ENCODE measurements at places on chromosomes 2 and 18.

DNA sequence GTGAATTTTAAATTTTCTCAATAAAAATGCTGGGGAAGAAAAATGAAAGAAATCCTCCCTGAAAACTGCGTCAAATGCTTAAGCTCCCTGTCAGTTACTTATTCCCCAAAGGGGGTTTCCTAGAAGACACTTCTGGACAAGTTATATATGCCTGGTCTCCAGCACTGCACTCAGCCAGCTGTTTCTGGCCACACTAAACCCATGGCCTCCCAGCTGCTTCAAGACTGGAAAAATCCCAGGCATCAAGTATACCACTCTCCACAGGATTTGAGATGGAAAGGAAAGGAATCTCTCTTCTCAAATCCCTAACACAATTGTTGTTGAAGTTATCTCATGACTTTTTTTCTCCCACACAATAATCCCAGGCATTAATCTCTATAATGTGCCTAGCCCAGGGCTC, 245.7 kb downstream of the NBAS start:
- DNase-seq, result no peak

DNA sequence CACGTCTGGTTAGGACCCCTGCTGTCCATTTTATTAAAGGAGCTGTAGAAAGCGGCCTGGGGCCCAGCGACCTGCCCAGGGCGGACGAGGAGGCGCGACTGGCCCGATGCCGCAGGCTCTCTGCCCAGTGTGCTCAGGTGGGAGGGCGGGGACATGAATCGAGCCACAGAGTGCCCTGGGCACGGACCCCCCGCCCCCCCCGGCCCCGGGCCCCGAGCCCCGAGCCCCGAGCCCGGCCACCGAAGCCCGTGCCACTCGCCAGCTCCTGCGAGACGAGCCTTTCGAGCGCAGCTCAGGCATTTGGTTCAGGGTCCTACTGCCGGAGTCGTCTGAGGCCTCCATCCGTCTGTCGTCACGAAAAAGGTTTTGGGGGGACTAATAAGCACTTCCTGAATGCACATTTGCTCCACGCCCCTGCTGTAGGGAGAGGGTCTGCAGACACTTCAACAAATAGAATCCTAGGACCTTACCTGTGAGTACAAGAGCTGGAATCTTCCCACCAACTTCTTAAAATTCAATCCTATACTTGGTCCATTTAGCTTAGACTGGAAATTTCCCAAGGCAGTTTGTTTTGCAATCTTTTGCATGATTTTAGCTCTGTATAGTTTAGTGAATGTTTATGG, 602 bp upstream of the ADAM17 start:
- no peak for DNase-seq

GRCh38 chr2:85130407-85130806, 2.8 kb upstream of the TCF7L1 start:
- DNase-seq, result no peak

DNA sequence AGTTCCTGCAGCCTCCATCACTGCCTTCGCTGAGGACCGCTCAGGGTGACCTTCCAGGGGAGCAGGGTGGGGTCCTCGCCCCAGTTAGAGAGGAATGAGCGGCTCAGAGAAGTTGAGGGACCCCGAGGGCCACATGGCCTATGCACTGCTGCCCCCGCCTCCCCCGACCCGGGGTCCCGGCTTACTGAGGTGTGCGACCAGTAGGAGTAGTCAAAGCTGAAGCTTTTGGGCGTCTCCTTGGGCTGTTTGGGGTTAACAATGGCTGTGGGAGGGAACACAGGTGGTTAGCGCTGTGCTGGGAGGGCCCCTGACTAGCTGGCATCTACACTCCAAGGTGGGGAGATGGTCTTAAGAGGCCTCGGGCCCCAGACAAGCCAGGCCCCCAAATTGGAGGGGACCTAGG, 31.0 kb downstream of the KIF1A start:
- no peak for DNase-seq

DNA sequence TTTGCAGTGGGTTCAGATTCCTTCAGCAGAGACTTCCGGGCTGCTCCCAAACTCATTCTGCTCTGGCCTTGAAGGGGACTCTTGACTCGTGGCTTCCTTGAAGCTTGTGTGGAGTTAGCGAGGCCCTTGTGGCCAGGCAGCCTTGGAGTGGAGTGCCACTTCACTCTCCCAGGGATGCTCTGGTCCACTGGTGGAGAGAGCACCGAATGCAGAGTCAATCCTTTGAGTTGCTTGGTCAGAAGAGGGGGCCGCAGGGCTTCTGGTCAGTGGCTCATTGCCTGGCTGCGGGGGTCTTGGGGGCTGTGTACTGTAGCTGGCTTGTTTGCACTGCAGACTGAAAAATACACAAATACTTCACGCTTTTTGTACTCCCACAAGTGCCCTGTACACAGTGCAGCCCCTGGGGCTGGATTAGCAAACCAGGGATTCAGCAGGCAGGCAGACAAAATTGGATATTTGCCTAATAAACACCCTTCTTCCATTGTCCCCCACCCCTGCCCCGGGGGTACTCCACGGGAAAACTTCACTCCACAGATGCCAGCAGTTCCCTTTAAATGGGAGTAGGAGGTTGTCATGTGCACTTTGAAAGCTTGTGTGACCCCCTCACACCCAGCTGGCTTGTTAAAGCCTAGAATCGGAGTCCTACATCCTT, 3.2 kb downstream of the GLI2 start:
- DNase-seq, result no peak

- no peak for DNase-seq
Measured at GRCh38 chr2:65021709-65022108, 32.5 kb downstream of the SLC1A4 start.

- no peak for DNase-seq
Measured at GRCh38 chr18:38023871-38024270, 458.3 kb upstream of the CELF4 start.

DNA sequence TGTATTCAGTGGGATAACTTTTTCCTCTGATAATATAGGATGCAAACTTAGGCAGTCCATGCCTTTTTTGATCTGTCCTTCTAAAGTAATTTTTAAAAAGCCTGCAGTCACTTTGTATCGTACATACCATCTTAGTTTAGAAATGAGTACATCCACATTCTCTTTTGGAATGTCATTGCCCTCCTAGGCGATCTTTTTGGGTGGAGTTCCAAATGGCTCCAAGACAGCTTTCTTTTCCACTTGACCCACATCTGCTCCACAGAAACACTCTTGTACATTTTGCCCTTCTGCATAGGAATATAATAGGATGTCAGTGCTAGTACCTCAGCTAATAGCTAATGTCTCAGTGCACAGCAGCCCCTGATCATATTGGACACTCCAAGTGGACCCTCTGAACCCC, 21.8 kb upstream of the HTR2B start:
- DNase-seq, result no peak

- DNase-seq, result no peak
Measured at GRCh38 chr2:101395545-101396315, 8.4 kb upstream of the CREG2 start.

- DNase-seq, result no peak
Measured at GRCh38 chr2:197949224-197949623, 144.8 kb downstream of the PLCL1 start.

- DNase-seq, result no peak
Measured at GRCh38 chr2:102025583-102026267, 34.0 kb downstream of the IL1R2 start.

DNA sequence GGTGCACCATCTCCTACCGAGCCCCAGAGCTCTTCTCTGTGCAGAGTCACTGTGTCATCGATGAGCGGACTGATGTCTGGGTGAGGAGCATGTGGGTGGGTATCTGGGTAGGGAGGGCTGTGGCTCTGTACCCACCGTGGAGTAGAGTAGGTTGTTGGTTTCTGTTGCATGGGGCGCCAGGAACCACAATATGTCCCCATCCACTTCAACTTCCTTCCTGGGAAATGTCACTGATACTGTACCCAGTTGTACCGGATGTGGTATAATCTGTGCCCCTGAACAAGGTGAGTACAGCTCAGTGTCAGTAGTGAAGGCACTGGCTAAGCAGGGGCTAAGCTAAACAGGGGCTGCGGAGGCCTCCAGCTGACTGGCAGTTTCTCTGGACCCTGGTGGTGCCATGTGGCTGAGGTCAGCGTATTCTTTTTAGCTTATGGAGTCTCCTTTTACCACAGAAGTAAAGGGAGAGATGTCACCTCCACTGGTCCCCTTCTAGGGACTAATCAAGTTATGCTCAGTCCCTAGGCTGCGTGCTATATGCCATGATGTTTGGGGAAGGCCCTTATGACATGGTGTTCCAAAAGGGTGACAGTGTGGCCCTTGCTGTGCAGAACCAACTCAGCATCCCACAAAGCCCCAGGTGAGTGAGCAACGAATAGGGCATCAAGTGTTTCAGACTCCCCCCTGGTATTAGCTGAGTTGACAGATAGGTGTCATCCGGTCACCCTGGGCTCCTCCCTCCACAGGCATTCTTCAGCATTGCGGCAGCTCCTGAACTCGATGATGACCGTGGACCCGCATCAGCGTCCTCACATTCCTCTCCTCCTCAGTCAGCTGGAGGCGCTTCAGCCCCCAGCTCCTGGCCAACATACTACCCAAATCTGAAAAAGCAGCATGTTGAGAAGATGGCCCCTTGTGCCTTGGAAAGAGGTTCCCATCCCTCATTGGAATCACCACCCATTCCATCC, 2.7 kb downstream of the STK16 start:
- no peak for DNase-seq

DNA sequence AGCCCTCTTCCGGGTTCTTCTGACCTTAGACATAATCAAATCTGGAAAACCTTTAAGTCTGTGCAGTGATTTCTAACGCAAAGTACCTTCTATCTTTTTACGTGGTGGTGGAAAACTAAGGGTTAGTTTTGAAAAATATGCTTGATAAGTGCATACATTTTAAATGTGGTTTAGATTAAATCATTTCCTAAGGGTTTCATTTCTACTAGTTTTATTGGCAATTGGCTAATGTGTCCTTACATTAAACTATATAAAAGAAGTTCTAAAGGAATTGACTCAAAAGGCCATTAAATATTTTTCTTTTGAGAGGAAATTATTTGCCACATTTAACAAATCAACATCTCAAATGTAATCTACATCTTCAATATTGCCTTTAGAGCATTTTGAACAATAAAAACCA, 268.3 kb upstream of the THUMPD2 start:
- DNase-seq, result no peak

DNA sequence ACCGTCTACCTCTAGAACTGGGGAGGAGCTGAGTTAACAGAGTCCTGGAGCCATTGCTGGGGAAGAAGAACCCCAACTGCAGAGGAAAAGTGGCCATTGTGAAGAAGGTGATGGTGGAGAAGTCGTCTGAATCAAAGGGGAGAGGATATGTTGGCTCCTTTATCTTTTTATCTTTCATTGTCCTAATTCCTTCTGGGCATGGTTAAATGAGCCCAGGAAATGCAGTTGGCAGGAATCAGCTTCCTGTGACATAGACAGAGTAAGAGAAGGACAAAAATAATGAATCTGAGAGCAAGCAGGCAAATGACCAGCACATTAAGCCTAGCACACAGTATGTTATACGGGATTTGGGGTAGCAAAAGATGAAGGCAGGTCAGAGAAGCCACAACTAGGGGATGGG, 16.0 kb upstream of the ACTR3 start:
- DNase-seq, result no peak

- DNase-seq, result no peak
Measured at GRCh38 chr2:128172191-128172590, 81.2 kb downstream of the UGGT1 start.

GRCh38 chr2:202009019-202009481, 24.6 kb upstream of the FZD7 start:
- DNase-seq, result no peak

GRCh38 chr18:2223449-2223848, 347.9 kb downstream of the METTL4 start:
- no peak for DNase-seq

DNA sequence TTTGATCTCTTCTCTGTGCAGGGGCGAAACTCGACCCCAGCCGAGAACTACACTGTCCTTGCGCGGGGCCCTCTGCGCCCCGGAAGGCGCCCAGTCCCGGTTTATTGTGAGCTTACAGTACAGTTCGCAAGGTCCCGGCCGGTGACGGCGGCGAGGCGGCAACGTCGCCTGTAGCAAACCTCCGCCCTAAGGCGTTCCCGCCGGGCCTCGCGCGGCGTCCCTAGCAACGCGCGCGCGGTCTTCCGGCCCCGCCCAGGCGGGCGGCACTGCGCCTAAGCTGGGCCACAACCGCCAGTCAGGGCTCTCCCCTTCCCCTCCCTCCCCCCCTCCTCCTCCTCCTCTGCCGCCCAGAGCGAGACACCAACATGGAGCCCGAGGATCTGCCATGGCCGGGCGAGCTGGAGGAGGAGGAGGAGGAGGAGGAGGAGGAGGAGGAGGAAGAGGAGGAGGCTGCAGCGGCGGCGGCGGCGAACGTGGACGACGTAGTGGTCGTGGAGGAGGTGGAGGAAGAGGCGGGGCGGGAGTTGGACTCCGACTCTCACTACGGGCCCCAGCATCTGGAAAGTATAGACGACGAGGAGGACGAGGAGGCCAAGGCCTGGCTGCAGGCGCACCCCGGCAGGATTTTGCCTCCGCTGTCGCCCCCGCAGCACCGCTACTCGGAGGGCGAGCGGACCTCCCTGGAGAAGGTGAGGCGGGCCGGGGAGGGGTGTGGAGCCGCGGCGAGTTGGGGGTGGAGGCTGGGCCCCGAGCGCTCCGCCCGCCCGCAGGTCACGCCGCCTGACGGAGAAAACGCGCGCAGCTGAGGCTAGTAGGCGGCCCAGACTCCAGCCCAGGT, at the start of gene ALMS1:
Gene ALMS1 (plus strand): TSS at position 333 of the 838 bp plus-strand sequence. CDS start 33 bp downstream, at position 366.
- DNase-seq, result peak; percentile 69

- no peak for DNase-seq
Measured at GRCh38 chr2:158391361-158391760, 65.2 kb downstream of the CCDC148 start.

DNA sequence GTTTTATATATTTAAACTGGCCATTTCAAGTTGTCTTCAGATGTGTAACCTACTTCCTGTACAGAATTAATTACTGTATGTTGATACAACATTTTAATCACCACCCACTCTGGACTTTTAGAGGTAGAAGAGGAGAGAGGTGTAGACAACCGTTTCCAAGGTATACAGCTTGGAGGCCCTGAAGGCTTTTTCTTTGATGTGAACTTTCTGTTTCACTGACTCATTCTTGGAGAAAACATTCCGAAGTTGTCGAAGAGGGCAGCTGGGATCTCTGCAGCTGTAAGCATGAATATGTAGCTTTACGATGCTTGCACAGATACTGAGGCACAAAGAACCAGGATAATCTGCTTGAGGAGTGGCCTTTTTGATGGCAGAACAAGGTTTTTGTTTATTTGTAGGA, 137.0 kb downstream of the NCKAP5 start:
- DNase-seq, result no peak

GRCh38 chr2:14125624-14126293, 506.8 kb upstream of the LRATD1 start:
- DNase-seq, result no peak

GRCh38 chr2:114546531-114546930, 104.1 kb downstream of the DPP10 start:
- DNase-seq, result no peak

- no peak for DNase-seq
Measured at GRCh38 chr2:157221394-157221988, 36.0 kb upstream of the GALNT5 start.

GRCh38 chr2:86477349-86477748, 36.2 kb downstream of the KDM3A start:
- DNase-seq, result no peak

GRCh38 chr2:105329197-105329554, 359 bp downstream of the TGFBRAP1 start:
- DNase-seq, result no peak

All from activated CD8-positive, alpha-beta memory T cell treated with anti-CD3 and anti-CD28 coated beads for 4 hours (primary cell).